Cerebellar cortex (tissue), 1 donor: ENCODE measurements at places on chromosomes 11 and 22.

- no peak for DNase-seq
Observed at GRCh38 chr11:134014511-134014910, 54.4 kb upstream of the JAM3 start.

GRCh38 chr11:121455115-121455514 is 2.3 kb upstream of the SORL1-AS1 start:
- no peak for DNase-seq

GRCh38 chr11:63672936-63673539 is 1.9 kb upstream of the ATL3 start:
- DNase-seq = no peak

GRCh38 chr11:61711498-61711897 is 31.3 kb downstream of the DAGLA start:
- DNase-seq = peak; percentile 95

GRCh38 chr11:125373426-125374391 is 122.4 kb downstream of the FEZ1 start:
- DNase-seq = peak; percentile 16
